ENCODE measurements at places on chromosomes 3 and 15.

DNA sequence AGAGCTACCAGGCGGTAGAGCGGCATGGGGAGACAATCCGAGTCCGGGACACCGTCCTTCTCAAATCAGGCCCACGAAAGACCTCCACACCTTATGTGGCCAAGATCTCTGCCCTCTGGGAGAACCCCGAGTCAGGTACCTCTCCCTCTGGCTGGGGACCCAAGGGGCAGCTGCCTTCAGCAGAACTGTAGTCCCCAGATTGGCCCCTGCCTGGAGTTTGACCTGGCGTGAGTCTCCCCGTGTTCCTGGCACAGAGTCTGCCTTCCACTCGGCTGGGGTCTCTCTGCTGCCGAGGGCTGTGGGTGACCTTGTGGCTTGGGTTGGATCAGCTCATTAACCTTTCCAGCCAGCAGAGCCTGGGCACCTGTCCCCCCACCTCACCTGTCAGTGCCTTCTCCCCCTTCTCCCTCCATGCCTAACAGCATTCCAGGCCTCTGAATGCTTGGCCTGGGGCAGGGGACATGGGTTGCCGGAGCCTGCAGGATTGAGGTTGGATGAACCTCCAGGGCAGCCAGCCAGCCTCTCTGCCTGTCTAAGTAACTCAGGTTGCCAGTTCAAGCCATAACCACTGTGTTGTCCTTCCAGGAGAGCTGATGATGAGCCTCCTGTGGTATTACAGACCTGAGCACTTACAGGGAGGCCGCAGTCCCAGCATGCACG lies 6.8 kb upstream of the CHST14 start:
- no peak for DNase-seq

DNA sequence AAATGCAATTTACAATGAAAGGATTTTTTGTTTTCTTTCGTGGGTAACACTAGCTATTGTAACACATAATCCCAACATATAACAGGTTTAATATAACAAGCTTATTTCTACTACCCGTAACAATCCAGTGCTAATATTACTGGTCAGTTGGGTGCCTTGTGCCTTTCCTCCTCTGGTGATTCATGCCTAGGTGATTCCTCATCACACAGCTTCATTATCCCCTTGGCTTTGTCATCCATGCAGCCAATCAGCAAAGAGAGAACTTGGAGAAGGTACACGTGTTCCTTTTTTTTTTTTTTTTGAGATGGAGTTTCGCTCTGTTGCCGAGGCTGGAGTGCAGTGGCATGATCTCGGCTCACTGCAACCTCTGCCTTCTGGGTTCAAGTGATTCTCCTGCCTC lies 30.7 kb downstream of the CHST14 start:
- DNase-seq, result no peak

- DNase-seq, result no peak
These were observed 17.5 kb downstream of the ADPGK start for GRCh38 chr15:72766025-72766424.

GRCh38 chr15:91126080-91126479 lies 26.0 kb downstream of the SV2B start:
- peak; percentile 15 for DNase-seq

GRCh38 chr15:38454696-38455090 lies 766 bp downstream of the FAM98B start:
- no peak for DNase-seq

GRCh38 chr15:30921781-30922479 lies 18.2 kb downstream of the FAN1 start:
- DNase-seq, result no peak

- no peak for DNase-seq
These were observed 848.8 kb upstream of the GBE1 start for GRCh38 chr3:82610236-82610635.

- DNase-seq, result no peak
These were observed 42.4 kb downstream of the TMEM40 start for GRCh38 chr3:12716605-12717151.

GRCh38 chr15:40830884-40831283 lies 2.4 kb upstream of the PPP1R14D start:
- no peak for DNase-seq

DNA sequence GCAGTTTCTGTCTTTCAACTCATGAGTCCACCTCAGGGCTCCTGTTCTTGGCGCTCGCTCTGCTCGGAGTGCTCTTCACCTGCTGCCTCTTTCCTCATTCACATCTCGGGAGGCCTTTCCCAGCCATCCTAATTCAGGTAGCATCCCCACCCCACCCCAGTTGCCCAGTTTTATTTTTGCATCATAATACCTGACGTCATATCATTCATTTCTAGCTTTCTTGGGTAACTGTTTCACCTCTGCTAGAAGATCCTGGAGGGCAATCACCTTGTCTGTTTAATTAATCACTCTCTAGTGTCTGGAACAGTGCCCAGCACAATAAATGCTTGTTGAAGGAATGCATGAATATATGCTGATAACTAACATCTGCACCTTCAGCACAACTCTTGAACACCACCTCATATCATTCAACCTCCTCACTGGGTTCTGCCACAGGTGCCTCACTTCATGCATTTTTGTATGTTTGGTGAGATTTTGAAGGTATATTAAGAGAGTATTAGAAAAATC lies 7.6 kb downstream of the NUSAP1 start:
- no peak for DNase-seq

All from lower leg skin (tissue), 4 donors.